ENCODE measurements at places on chromosomes 2 and 18.
A peak's percentile ranks its signal among the peaks of the same experiment; 100 is the strongest.

- no peak for DNase-seq
These were observed 367.4 kb downstream of the EPHA4 start for GRCh38 chr2:221204699-221205098.

DNA sequence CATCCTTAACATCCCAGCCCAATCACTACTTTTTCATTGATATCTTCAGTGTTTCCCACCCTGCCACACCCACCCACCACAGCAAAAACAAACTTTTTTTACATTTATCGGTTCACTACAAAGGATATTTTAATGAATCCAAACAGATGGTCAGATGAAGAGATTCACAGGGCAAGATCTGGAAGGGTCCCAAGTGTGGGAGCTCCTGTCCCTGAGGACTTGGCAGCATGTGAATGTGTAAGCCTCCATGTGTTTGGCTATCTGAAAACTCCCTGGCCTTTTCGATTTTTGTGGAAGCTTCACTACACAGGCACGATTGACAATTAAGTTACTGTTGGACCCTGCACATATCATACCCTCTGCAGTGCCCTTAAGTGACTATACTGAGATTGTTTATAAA is 48.1 kb upstream of the CRIM1 start:
- no peak for DNase-seq

DNA sequence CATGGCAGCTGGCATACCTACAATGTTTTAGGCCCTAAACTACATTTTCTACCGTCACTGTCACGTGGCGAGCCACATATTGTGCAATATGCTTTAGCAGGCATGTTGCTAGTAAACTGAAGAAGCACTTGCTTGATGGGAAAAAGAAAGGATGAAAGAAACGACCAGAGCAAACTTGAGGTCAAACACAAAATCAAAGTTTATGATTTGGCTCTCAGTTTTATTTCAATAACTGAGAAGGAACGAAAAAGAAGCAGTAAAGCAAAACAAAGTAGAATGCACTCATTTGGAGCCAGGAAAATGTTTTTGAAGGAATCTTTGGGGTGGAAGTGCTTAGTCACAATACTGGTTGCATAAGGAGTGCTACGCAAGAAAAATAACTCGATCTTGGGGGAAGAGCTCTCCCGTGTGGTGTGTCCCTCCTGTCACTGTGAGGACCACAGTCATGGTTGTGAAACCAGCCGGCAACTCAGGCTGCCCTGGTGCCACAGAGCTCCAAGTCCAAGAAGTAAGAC is 349.8 kb downstream of the RBM43 start:
- peak; percentile 8 for DNase-seq

DNA sequence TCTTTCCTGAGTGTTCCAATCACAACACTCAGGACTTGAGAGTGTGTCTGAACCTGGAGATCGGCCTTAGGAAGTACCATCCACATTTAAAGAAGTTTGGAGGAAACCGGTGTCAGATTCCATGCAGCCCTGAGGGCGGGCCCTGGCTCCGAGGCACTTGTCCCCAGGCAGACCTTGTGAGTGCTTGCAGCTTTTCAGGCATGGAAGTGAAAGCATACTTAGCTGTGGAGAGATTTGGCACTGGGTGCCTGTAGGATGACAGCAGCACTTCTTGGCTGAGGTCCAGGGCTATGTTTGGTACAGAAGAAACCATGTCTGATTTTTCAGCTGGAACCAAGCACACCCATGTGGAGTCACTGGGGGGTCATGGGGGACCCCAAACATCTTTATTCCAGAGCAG is 230.8 kb downstream of the SEPTIN10 start:
- no peak for DNase-seq

- no peak for DNase-seq
These were observed 17.3 kb downstream of the HK2 start for GRCh38 chr2:74851191-74851566.

DNA sequence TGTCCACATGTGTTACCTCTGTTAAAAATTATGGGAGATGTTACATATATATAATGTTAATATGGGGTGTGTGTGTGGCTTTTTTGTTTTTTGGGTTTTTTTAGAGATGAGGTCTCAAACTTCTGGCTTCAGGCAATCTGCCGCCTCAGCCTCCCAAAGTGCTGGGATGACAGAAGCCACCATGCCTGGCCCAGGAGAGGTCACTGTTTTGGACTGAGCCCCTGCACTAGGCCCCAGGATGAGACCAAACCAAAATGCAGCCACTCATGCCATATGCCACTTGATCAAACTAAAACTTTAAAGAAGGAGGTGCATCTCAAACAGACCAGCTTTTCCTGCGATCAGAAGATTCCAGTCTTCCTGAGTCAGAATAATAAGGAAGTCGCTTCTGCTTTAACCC is 2.5 kb downstream of the ADI1 start:
- DNase-seq: no peak

GRCh38 chr2:215038421-215038820 is 100.0 kb downstream of the ABCA12 start:
- no peak for DNase-seq

DNA sequence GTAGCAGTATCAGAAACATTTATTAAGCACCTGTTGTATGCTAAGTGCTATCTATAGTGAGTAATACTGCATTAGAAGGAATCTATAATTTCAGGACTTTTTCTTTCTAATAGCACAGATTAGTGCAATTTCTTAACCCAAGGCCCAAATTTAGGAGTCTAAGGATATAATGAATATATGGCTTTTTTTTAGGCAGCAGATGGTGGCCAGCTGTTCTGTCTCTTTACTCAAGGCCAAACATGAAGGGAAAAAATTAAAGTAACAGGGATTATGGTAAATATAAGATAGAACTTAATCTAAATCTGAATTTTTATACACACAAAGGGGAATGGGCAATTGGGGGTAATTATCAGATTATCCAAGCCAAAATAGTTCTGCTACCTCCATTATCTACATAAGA is 230.6 kb upstream of the SP5 start:
- no peak for DNase-seq

- DNase-seq: no peak
These were observed 24.2 kb downstream of the INO80C start for GRCh38 chr18:35473562-35473961.

- DNase-seq: no peak
These were observed 128.5 kb downstream of the TANC1 start for GRCh38 chr2:159096901-159097300.

DNA sequence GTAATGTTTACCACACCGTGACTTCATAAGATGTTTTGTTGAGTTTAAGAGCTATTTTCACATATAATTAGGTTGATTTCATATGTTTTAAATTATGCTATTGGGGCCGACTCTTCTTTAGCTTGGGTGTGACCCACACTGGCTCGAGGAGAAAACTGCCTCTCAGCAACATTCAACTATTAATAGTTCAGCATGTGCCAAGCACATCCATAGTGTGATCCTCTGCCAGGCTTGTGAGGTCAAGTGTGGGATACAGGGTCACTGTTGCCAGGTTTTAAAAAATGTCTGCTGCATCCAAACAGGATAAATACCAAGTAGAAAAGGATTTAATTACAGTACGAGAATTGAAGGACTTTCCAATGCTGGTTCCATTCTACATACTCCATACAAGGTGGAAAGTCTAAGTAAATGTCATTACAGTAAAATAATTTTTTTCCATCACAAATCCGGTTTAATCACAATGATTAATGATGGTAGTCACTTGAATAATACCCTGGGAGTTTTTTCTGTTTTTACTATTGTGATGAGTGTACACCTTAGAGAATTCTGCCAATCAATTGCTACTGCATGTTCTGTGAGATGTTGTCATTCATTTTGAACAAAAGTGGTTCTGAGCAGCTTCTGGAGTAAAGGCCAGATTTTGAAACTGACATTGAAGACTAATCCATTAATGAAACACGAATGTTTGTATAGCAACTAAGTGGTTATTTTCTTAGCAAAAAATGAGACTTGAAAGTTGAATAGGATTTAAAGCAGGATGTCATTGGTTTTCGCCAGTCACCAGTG is 84.5 kb downstream of the ABI2 start:
- no peak for DNase-seq

Data from KBM-7 (cell line).